MCF 10A (cell line): ENCODE measurements at places on chromosomes 12 and 14. TPM values are rescaled to one million over a fixed set of nuclear protein-coding genes. Genes with fewer than 3 reads are reported as not detected.

Gene MIPOL1
- total RNA-seq: 16.0 and 16.3 TPM in 2 replicates

Gene RHEBL1
- total RNA-seq: 0.35 and 0.93 TPM in 2 replicates

DNA sequence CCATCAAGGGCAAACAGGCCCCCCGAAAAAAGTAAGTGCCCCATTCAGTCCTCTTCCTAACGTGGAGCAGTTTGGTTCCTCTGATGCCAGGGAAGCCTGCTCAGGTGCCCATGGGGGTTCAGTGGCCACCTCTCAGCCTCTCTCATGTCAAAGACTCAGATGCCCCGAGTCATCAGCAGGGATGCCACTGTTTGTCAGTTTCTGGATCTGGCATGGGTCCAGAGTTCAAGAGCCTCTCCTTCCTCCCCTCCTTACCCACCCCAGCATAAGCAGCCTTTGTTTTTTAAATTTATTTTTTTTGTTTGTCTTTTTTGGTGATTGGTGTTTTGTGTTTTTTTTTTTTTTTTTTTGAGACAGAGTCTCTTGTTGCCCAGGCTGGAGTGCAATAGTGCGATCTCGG is 11.3 kb downstream of the KMT5A start:
- DNase-seq: no peak

Gene MUCL1
- not detected in 2 replicates for total RNA-seq

Gene GLIPR1
- 29.6 and 36.4 TPM in 2 replicates for total RNA-seq

DNA sequence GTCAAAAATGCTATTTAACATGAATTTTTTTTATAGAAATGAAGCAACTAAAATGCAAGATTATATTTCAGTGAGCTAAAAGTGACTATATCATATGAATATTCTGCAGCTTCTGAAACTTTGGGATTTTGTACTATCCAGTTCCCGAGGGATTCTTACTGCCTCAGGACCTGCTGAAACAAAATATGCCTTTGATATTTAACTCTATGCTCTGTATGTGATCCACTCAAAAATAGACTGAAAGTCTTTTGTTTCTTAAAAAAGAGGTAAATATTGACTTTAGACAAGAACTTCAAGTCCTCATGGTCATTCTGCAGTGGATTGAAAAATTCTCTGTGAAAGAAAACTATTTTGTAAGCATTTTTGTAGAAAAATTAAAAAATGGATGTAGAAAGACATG is 22.4 kb downstream of the CNTN1 start:
- DNase-seq: no peak

DNA sequence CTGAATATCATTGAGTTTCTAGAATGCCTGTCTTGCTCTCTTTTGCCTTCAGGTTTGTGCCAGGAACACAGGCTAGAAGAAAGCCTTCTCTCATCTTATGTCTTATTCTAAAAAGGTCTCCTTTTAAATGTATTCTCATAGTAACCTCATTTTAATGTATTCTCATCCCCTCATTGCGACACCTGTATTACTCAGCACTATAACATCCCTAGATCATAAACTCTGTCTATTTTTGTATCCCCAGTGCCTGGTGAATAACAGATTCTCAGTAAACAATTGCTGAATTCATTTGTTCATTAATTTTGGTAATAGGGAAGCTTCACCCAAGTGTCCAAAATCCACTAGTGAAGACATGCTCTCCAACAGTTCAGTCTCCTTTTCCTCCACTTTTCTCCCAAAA is 8.8 kb upstream of the LRRK2 start:
- peak; percentile 77 for DNase-seq

Gene BDKRB2
- total RNA-seq: 1.4 and 2.8 TPM in 2 replicates

GRCh38 chr14:21539189-21539940 is 13.2 kb upstream of the SALL2 start:
- DNase-seq: no peak

GRCh38 chr14:106848330-106849121 is 1322.1 kb downstream of the TMEM121 start:
- peak; percentile 85 for DNase-seq

- DNase-seq: peak; percentile 84
Observed at GRCh38 chr12:6825398-6826124, 2.6 kb upstream of the P3H3 start.

GRCh38 chr12:52907092-52907810 is 2.4 kb upstream of the KRT8 start:
- peak; percentile 85 for DNase-seq

DNA sequence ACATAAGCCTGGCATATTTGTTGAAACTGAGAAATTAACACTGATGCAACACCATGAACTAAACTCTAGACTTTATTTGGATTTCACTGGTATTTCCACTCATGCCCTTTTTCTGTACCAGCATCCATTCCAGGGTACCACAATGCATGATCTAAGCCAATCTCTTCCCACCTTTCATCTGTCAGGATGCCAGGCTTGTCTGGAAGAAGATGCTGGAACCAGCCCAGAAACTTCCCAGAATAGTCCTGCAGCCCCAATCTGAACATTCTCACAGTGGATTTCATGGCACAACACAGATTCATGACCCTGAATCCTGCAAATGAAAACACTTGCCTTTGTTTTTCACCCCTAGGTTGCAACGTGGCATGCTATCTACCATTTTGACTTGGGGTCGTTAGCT is 189.3 kb upstream of the LHX5 start:
- no peak for DNase-seq

DNA sequence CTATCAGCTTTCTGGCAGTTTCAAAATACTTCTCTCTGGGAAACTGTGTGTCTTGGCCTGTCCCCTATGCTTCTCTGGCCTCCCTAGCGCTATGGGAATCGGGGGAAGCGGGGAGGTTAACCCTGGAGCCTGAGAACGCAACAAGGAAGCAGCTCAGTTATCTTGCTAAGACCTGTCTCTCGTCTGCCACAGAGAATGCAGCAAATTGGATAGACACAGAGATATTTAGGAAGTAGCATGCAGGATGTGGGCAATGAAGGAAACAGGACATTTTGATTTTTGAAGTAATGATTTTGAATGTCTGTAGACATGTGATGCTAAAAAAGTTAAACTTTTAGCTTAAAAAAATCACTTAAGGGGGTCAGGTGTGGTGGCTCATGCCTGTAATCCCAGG is 6.6 kb upstream of the CALCOCO1 start:
- no peak for DNase-seq

Gene ACACB
- 1.0 and 1.3 TPM in 2 replicates for total RNA-seq
